ENCODE measurements at places on chromosomes 5 and 9. TPM values are rescaled to one million over a fixed set of nuclear protein-coding genes. Genes with fewer than 3 reads are reported as not detected.
A peak's percentile ranks its signal among the peaks of the same experiment; 100 is the strongest.

- no peak for DNase-seq
These were observed 125.4 kb upstream of the BOD1 start for GRCh38 chr5:173741729-173742431.

GRCh38 chr5:111572561-111572960 lies 60.2 kb upstream of the STARD4 start:
- no peak for DNase-seq

- peak; percentile 75 for DNase-seq
These were observed 137.0 kb downstream of the COL23A1 start for GRCh38 chr5:178453224-178453623.

- no peak for DNase-seq
These were observed 1.1 kb downstream of the HEXB start for GRCh38 chr5:74685979-74686631.

DNA sequence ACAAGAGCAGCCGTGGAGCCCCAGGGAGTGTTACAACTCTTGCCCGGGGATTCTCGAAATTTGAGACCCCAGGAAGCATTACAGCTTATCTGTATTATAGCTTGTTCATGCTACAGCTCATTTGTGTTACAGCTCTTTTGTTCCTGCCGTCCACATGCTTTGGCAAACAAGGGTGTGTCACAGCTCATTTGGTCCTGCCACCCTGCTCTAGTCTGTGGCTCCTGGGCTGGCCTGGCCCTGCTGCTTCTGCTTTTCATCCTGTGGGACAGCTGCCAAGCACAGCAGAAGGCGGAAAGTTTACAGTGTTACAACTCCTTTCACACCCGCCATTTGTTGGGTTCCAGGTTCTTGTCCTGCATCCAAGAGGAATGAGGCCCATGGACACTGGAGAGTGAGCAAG lies 685.0 kb downstream of the SLCO4C1 start:
- no peak for DNase-seq

Gene IFNB1
- not detected for total RNA-seq

Gene PCDHAC2
- 0.48 TPM for total RNA-seq

Gene SOX30
- not detected for total RNA-seq

GRCh38 chr5:146068977-146069779 lies 36.2 kb downstream of the PLAC8L1 start:
- DNase-seq: no peak

Gene KIAA1958
- 7.1 TPM for total RNA-seq

DNA sequence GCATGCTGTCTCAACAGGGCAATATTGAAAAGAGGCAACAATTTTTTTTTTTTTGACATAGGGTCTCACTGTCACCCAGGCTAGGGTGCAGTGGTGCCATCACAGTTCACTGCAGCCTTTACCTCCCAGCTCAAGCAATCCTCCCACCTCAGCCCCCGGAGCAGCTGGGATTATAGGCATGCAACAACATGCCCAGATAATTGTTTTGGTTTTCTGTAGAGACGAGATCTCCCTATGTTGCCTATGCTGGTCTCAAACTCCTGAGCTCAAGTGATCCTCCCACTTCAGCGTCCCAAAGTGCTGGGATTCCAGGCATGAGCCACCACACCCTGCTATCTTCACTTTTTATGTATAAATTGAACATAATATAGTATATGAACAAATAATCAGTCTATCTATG lies 47.6 kb downstream of the PRELID2 start:
- DNase-seq: no peak

DNA sequence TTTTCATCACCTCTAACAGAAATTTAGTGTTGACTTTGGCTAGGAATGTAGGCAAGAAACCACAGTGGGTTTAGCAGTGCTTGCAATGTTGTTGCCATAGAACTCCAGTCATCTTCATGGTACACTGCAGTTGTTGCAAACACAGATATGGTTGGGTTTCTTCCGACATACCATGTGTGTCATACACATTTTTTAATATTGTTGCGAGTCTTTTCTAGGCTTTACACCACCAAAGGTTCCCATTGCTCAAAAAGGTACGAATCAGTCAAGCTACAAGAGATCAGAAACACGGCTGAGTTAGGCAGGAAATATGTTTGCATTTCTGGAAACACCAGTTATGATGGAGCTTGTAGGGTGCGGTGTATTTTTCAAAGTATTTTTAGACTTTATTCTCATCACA lies 172.4 kb downstream of the SYK start:
- no peak for DNase-seq

GRCh38 chr5:131611064-131611381 lies 24.0 kb downstream of the RAPGEF6 start:
- no peak for DNase-seq

DNA sequence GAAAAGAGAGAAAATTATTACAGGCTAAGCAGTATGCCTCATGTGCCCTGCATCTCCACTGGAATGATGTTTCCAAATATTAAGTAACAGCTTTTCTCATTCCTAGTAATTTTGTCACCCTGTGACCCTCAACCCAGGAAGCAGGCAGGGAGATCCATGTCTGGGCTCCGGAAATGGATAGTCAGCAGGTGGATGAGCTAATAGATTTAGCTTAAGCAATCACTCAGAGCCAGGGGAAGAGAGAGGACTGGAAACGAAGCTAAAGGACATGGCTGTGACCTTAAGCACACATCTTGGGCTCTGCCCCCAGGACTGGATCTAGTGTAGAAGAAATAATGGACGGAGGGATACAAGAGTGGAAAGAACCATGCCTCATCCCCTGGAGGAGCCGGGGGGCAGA lies 89.5 kb downstream of the ARSB start:
- no peak for DNase-seq

- DNase-seq: no peak
These were observed 31.1 kb upstream of the MEIKIN start for GRCh38 chr5:131976414-131977211.

Gene ENTPD2
- 0.21 TPM for total RNA-seq

Gene MEIKIN
- not detected for total RNA-seq

- no peak for DNase-seq
These were observed 165.5 kb downstream of the OLFM1 start for GRCh38 chr9:135252980-135253304.

DNA sequence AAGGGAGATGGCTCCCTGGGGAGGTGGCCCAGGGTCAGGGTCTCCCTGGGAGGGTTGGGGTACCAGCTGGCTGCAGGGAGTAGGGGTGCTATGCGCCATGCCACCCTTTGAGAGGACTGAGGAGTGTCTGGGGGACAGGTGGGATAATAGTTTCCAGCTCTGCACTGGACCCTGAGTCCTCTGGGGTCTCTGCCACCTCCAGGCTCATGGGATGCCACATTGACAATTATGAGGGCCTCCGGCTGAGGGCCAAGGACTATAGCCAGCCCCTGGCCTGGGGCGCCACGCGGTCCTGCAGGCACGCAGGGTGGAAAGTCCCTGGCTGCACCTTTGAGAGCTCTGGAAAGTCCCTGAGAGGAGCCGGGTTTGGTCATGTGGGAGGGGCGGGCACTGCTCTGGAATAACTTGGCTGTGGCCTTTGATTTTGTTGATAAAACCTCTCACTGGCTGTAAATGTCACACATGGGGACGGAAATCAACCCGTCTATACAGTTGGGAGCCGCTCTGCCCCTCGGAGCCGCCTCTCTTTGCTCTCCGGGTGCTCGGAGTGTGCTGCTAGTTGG lies 16.0 kb downstream of the TRAF2 start:
- peak; percentile 69 for DNase-seq

DNA sequence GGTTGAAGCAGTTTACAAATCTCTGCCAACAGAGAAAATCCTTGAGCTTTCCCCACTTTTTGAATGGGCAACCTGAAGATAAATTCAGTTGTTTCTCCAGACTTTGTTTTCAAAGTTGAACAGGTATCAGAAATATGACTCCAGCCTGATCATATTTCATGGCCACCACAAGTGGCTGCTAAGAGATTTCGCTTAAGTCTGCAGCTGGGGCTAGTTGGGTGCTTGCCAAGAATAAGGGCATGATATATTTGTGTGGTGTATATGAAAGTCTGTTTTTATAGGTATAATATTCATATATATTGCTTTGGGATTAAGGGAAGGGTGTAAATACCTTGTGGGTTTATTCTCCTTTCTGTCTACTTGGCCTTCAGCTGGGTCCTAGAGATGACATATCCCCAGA lies 168.4 kb upstream of the GDNF start:
- DNase-seq: no peak

GRCh38 chr9:88810826-88811225 lies 180.4 kb upstream of the S1PR3 start:
- DNase-seq: no peak

Gene SHB
- total RNA-seq: 39.1 TPM

GRCh38 chr9:115952430-115953292 lies 200.9 kb upstream of the PAPPA start:
- DNase-seq: peak; percentile 45

DNA sequence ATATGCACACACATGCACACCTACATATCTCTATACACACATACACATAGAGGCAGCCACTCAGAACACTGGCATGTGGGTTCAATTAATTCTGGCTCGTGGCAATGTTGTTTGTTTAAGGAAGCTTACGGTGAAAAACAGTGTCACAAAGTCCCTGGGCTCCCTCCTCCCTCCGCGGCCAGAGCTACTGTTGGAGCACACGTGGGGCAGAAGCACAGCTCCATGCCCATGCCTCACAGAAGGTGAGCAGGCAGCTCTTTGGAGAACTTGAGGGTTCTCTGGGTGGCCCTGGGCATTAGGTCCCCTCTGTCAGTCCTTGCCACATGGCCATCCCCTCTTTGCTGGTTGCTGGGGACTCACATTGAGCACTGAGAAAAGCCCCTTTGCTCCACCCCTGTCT lies 107.5 kb downstream of the GADD45G start:
- no peak for DNase-seq

Gene SLC36A3
- total RNA-seq: not detected

GRCh38 chr5:168209244-168209995 lies 82.0 kb upstream of the WWC1 start:
- DNase-seq: no peak

- no peak for DNase-seq
These were observed 3.0 kb upstream of the SAP30L start for GRCh38 chr5:154442801-154443200.

Gene CARTPT
- total RNA-seq: not detected

DNA sequence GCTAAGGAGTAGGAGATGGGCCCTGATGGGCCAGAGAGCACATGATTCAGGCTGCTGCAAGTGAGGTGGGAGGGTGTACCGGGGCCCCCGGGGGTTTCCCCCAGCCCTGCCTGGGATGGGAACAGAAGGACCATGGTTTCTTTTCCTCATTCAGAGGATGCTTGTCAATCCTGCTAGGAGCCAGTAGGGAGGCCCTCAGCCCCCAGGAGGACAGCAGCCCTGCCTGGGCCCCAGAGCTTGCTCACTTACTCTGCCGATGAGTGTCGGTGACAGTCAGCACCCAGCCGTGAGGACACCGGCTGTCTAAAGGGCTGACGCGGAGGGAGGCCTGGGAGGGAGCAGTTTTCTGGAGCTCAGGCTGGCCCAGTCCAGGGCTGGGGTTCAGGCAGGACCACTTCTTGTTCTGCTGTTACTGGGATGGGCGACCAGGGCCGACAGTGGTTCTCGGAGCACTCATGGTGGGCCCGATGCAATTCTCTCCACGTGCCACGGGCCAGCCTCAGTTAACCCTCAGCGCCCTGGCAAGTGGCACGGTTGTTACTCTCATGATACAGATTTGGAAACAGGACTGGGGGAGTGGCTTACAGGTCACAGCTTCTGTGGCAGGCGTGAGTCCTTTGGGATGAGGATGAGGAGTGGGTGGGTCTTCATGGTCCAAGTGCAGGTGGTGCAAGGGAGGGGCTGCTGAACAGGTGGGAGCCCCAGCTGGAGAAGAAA lies 1.8 kb downstream of the ARRDC1 start:
- DNase-seq: no peak

Gene SLC22A4
- 2.3 TPM for total RNA-seq

Gene PCDHGA2
- total RNA-seq: 2.8 TPM

DNA sequence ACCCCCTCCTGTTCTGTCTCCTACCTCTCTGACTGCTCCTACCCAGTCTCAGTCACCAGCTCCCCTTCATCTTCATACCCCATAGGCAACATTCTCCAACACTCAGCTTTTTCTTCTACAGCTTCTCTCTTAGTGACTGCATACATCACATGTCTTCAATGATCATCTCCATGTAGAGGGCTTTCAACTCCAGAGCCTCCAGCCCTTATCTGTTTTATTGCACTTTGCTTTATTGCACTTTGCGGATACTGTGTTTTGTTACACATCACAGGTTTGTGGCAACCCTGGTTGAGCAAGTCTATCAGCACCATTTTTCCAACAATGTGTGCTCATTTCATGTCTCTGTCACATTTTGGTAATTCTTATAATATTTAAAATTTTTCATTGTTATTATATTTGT lies 230.7 kb downstream of the DEPDC1B start:
- DNase-seq: no peak

DNA sequence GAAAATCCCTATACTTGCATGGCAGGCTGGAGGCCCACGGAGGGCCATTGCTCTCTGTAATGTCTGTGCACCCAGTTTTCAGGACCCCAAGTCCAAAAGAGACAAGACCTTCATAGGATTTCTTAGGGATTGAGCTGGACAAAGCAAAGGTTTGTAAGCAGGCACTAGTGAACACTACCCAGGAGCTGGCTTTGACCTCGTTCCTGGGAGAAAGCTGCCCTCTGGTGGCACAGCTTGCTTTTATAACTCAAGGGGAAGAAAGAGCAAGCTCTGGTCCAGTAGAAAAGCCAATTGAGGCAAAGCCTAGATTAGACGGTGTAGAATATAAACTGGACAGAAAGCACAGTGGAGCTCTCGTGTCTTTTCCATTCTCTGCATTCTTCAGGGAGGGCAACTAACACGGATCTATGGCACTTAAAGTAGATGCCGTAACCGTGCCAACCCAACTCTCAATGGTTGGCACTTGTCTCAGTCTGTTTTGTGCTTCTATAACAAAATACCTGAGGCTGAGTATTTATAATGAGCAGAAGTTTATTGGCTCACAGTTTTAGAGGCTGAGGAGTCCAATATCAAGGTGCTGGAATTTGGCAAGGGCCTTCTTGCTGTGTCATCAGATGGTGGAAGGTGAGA lies 7.9 kb downstream of the GABRP start:
- DNase-seq: peak; percentile 28

Gene RRAGA
- total RNA-seq: 54.6 TPM

Gene PPP1R26
- 48.0 TPM for total RNA-seq

- no peak for DNase-seq
These were observed 15.7 kb upstream of the FNIP1 start for GRCh38 chr5:131812371-131813160.

- DNase-seq: no peak
These were observed 27.2 kb downstream of the PSD2 start for GRCh38 chr5:139822553-139823425.

DNA sequence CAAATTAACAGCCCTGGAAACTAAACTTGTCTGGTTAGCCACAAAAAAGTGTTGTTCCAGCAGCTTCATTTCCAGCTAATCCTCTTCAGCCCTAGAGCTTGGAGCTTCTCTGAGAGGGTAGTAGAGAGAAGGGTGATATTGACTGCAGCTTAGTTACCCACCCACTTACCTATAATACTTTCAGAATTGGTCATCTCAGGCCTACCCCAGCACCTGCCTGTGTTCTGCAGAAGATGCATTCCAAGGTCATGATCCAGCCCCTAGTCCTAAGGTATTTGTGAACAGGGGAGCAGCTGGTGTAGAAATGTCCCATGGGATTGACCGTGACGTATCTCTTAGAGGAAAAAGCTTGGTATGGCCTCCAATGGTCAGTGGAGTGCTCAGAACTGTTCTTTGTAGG lies 289.0 kb downstream of the NR3C1 start:
- DNase-seq: no peak

Measured in kidney epithelial cell (primary cell).